Adrenal gland (tissue), 19 donors: ENCODE measurements at places on chromosomes 3 and 15. TPM values are rescaled to one million over a fixed set of nuclear protein-coding genes. Genes with fewer than 3 reads are reported as not detected.

Gene NR1I2
- total RNA-seq: 0.32 TPM

Gene GHSR
- not detected for total RNA-seq

- H3K27ac ChIP-seq: no peak overlapping the region
- H3K27me3 ChIP-seq: no peaks in the 10 kb centered on the region
- H3K4me3 ChIP-seq: no peak overlapping the region
- DNase-seq: no peak
Observed at GRCh38 chr15:74245342-74245931, 9.3 kb downstream of the CCDC33 start.

Gene KBTBD12
- 0.74 TPM for total RNA-seq

DNA sequence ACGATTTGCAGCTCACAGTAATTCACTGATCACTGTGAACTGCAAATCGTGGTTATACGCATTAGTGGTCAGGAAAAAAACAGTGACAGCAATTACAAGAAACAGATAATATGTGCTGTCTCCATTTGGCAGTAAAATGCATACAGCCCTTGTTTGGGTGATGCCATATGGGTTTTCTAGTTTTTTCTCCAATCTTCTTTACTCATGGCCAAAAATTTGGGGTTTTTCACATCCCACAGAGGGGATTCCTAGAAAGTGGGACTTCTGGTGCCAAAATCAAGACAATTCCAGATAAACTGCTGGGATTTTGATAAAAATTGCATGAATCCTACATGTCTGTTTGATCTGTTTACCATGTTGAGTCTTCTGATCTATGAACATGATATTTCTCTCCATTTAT is 15.6 kb downstream of the NDN start:
- no peak overlapping the region for H3K27ac ChIP-seq
- no peak for DNase-seq
- no peaks in the 10 kb centered on the region for H3K4me1 ChIP-seq
- no peaks in the 10 kb centered on the region for H3K36me3 ChIP-seq
- H3K27me3 ChIP-seq: no peaks in the 10 kb centered on the region

DNA sequence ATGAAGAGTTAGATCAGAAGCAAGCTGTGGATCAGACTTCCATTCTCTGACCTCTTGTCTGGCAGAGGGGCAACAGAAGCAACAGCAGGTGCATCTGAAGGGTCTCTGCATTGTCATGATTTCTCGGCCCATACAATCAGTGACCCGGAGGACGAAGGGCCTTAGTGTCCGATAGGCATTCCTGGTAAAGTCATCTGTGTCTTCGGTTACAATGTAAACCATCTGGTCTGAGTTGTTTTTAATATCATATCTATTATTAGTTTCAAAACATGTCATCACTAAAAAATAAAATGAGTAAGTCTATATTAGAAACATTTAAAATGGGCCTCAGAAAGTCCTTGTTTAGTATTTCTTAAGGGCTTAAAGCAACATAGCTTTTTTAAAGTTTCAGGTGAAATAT is 38.8 kb upstream of the PLOD2 start:
- no peak for DNase-seq
- H3K27me3 ChIP-seq: no peaks in the 10 kb centered on the region
- H3K27ac ChIP-seq: no peak overlapping the region
- H3K36me3 ChIP-seq: no peaks in the 10 kb centered on the region
- no peak overlapping the region for H3K4me3 ChIP-seq
- no peaks in the 10 kb centered on the region for H3K4me1 ChIP-seq

DNA sequence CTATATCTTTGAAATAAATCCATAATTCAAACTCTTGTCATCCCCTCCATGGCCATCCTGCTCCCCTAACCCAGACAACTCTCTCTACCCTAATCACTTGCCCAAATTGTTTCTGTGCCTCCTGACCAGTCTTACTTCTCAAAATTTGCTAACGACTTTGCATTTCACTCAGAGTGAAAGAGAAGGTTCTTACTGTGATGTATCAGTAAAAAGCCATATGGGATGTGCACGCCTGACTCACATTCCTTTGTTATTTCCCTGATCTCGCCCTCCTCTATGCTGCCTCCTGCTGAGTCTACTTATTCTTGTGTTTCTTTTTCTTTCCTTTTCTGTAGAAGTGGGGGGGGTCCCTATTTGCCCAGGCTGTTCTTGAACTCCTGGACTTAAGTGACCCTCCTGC is 487.2 kb upstream of the FRG2C start:
- no peak for DNase-seq
- no peak overlapping the region for H3K4me3 ChIP-seq
